ENCODE measurements at places on chromosomes 4 and X. TPM values are rescaled to one million over a fixed set of nuclear protein-coding genes. Genes with fewer than 3 reads are reported as not detected.

GRCh38 chr4:57249083-57249482 is 138.9 kb upstream of the IGFBP7 start:
- DNase-seq: no peak

DNA sequence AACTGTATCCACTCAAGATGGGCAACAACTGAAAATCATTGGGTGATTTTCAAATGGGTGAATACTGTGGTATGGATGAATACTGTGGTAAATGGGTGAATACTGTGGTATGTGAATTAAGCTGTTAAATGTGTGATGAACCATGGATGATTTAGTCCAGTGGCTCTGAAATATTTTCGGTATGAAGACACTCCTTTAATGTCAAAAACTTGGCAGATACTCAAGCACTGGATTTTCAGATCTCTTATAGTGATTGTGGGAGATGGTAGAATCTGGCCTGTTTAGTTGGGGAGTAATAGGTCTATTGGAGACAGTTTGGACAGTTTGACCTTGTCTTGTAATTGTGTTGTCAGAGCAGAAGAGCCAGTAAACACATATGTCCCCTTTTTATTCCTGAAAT is 45.7 kb downstream of the SSX7 start:
- DNase-seq: no peak

DNA sequence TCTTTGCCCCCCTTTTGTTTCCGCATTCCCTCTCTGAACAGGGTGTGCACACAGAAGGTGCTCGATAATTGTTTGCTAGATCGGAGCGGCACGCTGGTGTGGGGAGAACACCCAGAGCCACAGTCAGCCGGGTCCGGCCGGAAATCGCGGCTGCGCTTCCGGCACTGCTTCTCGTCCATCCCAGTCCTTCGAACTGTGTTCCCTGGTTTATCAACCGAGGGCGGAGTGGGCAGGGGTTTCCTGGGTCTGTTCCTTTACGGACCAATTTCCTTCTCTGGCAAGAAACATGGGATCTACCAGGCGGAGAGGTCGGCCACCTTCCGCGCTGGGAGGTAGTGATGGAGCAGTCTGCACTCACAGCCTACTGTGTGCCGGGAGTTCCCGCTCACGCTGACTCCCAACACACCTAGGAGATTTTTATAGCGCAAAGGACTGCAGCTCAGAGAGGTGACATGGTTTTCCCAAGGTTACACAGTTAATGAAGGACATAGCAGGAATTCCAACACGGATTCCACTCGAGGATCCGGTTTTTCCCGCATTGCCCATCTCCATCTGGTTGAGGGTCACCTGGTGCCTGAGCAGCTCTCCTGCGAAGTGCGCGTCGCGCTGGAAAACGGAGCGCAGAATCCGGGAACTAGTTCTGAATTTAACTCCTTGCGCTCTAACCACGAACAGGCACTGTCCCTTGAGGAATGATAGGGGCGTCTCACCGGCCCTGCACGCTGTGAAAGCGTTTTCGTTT is 6.8 kb downstream of the MSX1 start:
- DNase-seq: no peak

DNA sequence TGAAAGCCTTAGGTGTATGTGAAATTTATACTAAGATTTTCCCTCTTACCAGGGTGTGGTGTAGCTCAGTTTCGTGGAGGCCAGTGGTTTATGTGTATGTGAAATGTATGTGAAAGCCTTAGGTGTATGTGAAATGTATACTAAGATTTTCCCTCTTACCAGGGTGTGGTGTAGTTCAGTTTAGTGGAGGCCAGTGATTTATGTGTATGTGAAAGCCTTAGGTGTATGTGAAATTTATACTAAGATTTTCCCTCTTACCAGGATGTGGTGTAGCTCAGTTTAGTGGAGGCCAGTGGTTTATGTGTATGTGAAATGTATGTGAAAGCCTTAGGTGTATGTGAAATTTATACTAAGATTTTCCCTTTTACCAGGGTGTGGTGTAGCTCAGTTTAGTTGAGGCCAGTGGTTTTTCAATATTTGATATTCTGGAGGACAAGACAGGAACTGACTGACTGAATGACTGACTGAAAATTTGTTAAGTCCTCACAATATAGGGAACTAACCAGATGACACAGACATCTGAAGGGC is 143.7 kb downstream of the NEXMIF start:
- DNase-seq: no peak

DNA sequence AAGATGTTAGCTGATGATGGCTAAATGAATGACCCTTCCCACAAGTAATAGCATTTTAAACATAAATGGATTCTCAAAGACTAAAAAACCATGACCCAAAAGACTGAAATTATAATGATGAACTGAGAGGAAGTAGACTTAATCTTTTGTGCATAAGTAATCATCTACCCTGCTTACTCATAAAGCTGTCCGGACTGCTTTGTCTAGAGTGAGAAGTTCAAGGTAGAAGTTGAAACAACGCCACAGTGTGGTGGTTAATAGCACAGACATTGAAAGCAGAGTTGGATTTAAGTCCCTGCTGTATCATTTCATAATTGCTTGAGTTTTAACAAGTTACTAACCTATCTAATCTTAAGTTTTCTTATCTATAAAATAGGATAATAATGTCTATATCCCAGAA is 346.6 kb downstream of the CENPC start:
- no peak for DNase-seq

DNA sequence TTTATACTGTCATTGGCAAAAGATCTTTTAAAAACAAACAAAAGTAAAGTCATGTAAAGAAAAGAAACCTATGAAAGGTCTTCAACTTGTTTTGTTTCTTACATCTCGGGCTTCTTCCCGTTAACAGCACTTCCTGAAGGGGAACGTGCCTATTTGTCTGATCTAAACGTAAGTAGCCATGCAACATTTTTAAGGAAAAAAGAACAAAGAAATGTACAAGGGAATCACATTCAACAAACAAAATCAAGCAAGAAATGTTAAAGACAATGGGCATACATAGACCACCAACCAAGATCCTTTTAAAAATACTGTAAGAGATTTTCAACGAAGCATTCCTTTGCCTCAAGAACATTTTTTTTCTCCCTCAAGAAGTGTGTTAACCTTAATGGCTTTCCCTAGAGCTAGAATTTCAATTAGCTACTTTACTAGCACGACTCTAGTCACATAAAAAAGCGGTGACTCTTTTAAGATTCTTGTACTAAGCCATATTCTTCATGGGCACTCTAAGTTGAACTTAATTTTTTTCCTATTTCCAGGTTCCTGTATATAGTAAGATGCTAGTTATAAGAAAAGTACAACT is 112.0 kb upstream of the TTC29 start:
- no peak for DNase-seq

- DNase-seq: no peak
These were observed 886.4 kb upstream of the ADGRL3 start for GRCh38 chr4:60313611-60314178.

The PGAM4 gene
- total RNA-seq: 0.48 TPM

DNA sequence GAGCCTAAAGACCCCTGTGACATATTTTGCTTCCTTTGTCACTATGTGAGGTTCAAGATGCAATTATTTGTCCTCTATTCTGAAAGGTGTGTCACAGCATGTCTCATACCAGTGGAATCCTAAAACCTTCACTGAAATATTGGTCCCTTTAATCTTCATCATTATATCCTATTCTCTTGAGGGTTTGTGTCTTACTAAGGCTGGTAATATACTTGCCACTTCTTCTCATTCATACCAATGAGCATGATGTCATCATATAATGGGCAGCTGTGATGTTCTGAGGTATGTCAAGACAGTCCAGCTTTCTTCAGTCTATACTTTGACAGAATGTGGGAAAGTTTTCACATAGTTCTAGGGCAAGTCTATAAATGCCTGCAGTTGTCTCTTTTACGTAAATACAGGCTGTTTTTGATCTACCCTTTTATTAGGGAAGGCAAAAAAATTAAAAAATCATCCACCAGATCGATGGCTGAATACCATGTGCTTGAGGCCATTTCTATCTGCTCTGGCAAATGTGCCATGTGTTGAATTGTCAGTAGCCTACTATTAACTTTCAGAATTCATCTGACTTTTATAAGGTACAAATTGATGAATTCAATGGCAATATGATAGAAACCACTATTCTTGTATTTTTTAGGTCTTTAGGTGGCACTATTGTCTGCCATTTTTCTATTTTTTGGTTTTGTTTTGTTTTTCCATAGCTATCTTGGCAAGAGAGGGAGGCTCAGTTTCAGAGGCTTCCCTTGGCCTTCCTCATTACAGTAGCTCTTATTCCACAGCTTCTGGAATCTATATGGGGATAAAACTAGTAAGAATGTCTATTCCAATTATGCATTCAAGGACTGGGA is 209.0 kb downstream of the PPARGC1A start:
- DNase-seq: no peak

- no peak for DNase-seq
These were observed 3.1 kb downstream of the MAMLD1 start for GRCh38 chrX:150365990-150366911.

GRCh38 chr4:73438582-73439215 is 2.7 kb downstream of the AFP start:
- DNase-seq: no peak

DNA sequence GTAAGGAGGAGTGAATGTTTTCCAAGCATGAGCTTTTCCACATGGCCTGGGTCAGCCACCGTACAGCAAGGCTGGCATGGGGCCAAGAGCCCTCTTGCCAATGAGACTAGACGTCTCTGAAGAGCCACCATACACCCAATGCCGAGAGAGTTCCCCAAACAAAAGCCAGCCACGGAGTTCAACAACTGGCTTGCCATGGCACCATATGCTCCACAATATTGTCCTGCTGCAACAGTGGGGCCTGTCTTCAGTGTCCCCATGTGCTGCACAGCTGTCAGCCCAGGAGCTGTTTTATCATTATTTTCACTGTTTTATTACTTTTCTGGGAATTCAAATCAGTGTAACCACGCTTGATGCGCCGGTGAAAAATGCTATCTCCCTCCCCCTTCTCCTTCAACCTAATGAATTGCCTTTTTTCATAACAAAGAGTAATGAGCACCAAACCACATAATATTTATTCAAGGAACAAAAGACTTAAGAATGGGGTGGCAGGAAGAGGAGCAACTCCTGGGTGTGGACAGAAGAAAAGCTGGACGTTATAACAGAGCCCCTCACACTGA is 18.4 kb downstream of the MAML3 start:
- no peak for DNase-seq

The USP51 gene
- 2.9 TPM for total RNA-seq

The TCEAL2 gene
- total RNA-seq: not detected

GRCh38 chr4:65241257-65241997 is 428.9 kb downstream of the EPHA5 start:
- DNase-seq: no peak

GRCh38 chr4:87541956-87542709 is 13.0 kb upstream of the SPARCL1 start:
- no peak for DNase-seq

DNA sequence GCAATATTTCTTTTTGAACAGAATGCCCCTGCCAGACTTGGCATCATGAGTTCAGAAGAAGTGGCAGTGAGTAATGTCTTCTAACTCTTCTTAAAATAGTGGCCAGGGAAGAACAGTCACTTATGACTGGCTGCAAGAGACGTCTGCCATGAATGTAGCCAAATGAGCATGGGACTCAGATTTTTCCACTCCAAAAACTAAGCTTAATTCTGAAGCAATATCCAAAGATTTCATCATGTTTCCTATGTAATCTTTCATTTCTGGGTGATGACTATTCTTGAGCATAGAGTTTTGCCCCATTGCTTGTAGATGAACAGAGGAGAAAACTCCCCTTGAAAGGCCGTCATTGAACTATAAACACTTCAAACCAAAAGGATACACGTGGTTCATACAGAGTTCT is 11.8 kb downstream of the AMBN start:
- no peak for DNase-seq

The PPBP gene
- not detected for total RNA-seq

The BEND2 gene
- not detected for total RNA-seq

The DCHS2 gene
- total RNA-seq: not detected

GRCh38 chrX:37765507-37765906 is 14.4 kb upstream of the CYBB start:
- DNase-seq: no peak

DNA sequence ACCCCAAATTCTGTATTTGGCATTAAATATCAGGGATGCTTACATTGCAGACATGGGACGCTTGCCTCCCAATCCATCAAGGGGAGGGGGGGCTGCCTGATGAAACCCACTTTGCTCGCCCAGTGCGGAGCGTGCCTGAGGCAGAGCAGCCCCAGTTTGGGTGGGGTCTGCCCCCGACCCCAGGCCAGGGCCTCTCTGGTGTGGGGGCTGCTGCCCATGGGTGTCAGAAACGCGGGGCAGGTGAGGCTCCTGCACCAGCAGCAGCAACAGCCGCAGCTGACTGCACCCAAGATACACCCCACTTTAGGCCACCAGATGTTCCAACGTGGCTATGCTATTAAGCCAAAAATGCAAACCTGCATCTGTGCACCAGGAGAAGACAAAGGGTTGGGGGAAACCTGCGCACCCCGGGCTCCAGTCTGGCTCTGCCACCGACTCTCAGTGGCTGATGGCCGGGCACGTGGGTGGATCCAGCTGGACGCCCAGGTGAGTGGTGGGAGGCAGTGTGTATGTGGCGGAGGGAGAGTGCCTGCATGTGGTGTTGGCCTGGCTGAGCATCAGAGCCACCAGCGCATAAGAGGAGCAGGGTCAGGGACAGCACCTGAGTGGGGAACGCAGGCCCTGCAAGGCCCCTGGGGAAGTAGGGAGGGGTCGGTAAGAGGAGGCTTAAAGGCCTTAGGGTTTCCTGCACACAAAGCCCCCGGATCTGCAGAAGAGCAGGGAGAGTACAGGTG is 86.2 kb downstream of the ABLIM2 start:
- DNase-seq: no peak

GRCh38 chr4:188717661-188718060 is 578.4 kb downstream of the TRIML1 start:
- no peak for DNase-seq

- no peak for DNase-seq
These were observed 5.4 kb downstream of the SCARB2 start for GRCh38 chr4:76208005-76208765.

GRCh38 chr4:29311247-29311646 is 1408.9 kb upstream of the PCDH7 start:
- no peak for DNase-seq

DNA sequence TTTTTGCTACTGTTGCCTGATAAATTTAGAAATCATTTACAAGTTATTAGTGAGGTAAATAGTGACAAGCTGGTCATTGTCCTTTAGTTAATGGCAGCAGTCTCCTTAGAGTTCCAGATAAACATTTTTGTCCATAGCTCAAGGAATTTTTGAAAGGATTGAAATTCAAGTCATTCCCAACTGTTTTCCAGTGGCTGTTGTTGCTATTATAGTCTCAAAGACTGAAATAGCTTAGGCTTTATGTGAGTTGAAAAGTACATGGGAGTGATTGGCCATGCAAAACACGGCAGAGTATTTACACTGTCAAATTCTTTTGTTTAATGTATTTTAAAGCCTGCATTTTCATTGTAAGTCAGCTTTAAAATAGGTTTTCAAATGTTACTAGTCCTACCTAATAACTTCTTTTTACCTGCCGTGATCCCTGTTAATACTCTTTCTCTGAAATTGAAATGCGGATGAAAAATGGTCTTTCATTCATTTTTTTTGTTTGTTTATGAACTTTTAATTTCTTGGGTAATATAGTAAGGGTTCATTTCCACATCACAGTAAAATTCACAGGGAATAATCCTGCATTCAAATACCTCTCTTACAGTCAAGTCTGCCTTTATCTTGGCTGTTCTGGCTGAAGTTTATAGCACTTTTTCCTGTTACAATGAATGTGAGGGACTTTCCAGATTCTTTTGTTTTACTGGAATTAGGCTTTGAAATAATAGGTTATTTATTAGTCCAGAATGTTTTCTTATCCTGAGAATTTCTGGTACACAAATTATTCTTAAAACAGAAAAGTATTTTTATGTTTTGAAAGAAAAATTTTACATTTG is 85.1 kb downstream of the PDLIM5 start:
- no peak for DNase-seq
